ENCODE measurements at places on chromosomes 4 and X. TPM values are rescaled to one million over a fixed set of nuclear protein-coding genes. Genes with fewer than 3 reads are reported as not detected.

The TLR6 gene
- 1.6 TPM for total RNA-seq

The MAGEA2B gene
- not detected for total RNA-seq

The CD38 gene
- 24.3 TPM for total RNA-seq

GRCh38 chr4:139743027-139743426, 77.4 kb downstream of the MGST2 start:
- no peak for DNase-seq

GRCh38 chr4:170226288-170226687, 136.5 kb upstream of the AADAT start:
- no peak for DNase-seq

DNA sequence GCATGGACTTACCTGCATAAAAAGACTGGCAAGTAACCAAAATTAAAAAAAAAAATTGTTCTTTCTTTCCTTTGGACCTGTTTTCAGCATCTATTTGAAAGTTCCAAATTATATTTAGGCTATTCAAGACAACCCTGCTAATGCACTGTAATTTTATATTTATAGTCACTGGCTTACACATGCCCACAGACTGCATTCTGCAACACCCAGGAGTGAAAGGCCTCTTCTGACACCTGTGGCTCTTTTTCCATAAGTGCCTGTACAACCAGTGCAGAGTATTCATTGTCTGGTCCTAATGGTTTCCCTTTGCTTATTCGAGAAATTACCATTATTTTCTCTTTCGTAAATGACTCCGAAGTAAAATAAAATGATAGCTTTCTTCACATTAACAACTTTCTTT, 143.3 kb downstream of the RNF150 start:
- no peak for DNase-seq

GRCh38 chr4:106421441-106422296, 53.1 kb upstream of the GIMD1 start:
- no peak for DNase-seq

DNA sequence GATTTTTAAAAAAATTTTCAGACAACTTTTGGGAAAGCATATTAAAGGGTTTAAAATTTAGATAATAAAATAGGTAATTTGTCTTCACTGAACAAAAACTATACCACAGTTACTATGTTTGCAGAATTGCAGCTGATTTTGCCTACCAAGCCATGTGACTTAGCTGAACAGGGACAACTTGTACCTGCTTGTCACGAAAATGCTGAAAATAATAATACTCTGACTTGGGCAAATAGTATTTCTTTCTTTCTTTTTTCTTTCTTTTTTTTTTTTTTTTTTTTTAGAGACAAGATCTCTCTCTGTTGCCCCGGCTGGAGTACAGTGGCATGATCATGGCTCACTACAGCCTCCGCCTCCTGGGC, 225.2 kb upstream of the PPP1R2C start:
- no peak for DNase-seq

GRCh38 chr4:52750819-52751486, at the start of gene ERVMER34-1:
TSS of gene ERVMER34-1 (minus strand) at chr4:52751425. CDS start at chr4:52745520, 5,905 bp downstream.
- peak; percentile 14 for DNase-seq
